ENCODE measurements at places on chromosomes 2 and 18.

GRCh38 chr18:12008842-12009580 lies 27.7 kb downstream of the IMPA2 start:
- peaks cover 4% of the 10 kb centered on the region for H3K4me1 ChIP-seq
- H3K36me3 ChIP-seq: peaks cover 11% of the 10 kb centered on the region
- H3K4me3 ChIP-seq: no peak overlapping the region
- H3K27me3 ChIP-seq: no peaks in the 10 kb centered on the region
- no peak for DNase-seq

- H3K4me1 ChIP-seq: no peaks in the 10 kb centered on the region
- no peaks in the 10 kb centered on the region for H3K27me3 ChIP-seq
- no peaks in the 10 kb centered on the region for H3K36me3 ChIP-seq
- H3K4me3 ChIP-seq: no peak overlapping the region
These were observed 9.4 kb upstream of the TMEM163 start for GRCh38 chr2:134728163-134728562.

DNA sequence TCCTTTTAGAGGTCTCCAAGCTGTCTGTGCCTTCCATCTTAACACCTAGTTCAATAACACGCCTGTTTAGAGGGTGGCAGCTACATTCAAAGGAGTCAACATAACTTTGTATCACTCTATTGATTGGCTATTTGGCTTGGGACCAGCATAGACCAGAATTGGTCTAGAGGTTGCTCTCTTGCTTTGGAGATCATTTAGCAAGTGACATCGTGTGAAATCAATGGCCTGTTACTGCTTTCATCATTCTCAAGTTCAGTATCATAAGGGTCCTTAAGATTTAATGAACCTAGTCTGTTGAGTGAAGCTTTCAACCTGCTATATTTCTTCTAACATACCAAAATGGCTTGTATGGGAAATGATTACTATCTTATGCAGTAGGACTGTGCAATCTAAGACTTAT lies 768.2 kb downstream of the NRXN1 start:
- no peak overlapping the region for H3K27ac ChIP-seq
- H3K36me3 ChIP-seq: no peaks in the 10 kb centered on the region
- H3K27me3 ChIP-seq: no peaks in the 10 kb centered on the region
- no peak for DNase-seq
- no peaks in the 10 kb centered on the region for H3K4me1 ChIP-seq

DNA sequence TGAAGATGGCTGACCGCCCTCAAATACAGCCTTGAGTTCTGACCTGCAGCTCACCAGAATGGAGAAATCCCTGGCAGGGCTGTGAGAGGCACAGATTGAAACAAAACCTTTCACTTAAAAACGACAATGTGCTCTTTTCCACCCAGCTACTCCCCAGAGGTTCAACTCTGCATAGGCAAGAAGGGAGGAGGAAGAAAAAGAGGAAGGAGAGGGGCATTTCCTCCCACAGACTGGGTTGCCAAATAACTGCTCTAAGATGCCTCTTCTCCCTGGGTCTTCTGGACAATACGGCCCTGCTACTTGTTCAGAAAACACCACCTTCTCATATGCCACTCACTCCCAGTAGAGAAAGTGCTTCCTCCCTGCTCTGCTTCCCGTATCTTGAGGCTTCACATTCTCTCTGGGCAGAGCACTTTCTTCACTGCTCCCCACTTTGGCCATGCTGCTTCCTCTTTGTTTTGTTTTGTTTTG lies 136.4 kb upstream of the SLC1A4 start:
- no peak overlapping the region for H3K4me3 ChIP-seq
- H3K27me3 ChIP-seq: no peaks in the 10 kb centered on the region
- H3K27ac ChIP-seq: peak overlapping the region; percentile 66
- peaks cover 22% of the 10 kb centered on the region for H3K4me1 ChIP-seq

DNA sequence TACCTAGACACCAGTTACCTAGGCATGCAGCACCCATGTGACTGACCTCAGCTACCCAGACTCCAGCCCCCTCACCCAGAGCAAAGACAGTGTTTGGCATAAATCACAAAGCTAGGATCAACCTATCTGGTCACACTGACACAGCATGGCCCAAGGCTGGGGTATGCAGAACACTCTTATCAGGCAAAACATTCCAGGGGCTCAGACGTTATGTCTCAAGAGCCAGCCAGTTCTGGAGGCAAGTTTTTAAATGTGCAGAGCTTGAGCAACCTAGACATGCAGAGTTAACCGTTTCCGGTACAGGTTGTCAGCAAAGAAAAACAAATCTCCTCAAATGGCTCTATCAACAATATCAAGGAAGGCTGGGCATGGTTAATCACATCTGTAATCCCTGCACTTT lies 92.8 kb downstream of the AP1S3 start:
- H3K27ac ChIP-seq: no peak overlapping the region
- no peaks in the 10 kb centered on the region for H3K4me1 ChIP-seq
- no peak for DNase-seq
- no peaks in the 10 kb centered on the region for H3K36me3 ChIP-seq
- H3K4me3 ChIP-seq: no peak overlapping the region

DNA sequence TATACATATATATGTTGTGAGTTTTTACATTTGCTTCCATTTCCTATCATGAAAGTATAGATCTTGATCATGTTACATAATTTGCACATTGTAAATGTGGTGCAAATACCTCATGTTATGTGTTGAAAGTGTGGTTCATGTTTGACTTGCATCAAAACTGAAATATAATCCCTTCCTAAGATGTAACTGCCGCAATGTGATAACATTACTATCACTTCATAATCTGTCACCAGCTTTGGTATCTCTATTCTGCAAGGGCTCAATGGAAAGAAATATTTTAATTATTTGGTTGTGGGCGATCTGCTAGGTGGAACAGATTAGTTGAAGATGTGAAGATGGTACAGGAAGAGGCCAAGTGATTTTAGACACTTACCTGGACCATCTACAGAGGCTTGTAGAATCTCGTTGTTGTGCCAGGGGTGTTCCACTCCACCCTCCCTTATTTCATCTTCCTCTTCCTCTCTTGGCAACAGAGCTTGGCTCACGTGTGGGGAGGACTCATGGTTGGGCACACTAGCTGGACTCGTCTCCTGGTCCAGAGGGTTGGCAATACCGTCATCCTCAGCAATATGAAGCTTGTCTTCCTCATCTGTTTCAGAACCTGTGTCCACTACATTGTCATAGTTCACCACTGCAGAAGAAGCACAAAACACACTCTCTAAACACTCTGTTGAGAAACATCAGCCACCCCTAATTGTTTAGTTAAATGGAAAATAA lies 90.4 kb downstream of the ZEB2 start:
- H3K27ac ChIP-seq: peak overlapping the region; percentile 47
- H3K4me3 ChIP-seq: no peak overlapping the region
- H3K36me3 ChIP-seq: no peaks in the 10 kb centered on the region
- no peaks in the 10 kb centered on the region for H3K27me3 ChIP-seq
- no peak for DNase-seq

DNA sequence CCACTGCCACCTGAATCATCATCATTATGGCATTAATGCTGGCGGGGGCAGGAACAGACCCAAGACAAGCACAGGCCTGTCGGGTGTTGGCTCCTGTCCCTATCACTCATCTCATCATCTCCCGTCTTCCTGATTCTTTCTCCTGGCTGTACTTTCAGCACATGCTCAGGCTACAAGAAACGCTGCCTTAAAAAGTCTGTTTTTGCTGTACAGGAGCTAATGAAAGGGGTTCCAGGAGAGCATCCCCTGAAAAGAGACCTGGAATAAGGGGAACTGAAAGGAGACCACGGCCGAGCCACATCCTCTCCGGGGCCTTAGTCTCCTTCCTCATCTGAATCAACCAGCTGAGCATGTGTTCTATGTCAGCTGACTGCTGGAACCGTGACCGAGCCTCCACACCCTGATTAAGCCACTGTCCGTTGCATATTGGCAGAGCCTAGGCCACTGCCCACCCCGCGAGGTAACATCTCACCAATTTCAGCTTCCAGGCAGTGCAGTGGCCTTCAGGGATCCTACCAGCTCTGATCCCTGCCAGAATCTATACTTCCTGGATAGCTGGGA lies 62.6 kb downstream of the DNMT3A start:
- H3K27ac ChIP-seq: peak overlapping the region; percentile 87
- peaks cover 46% of the 10 kb centered on the region for H3K4me1 ChIP-seq
- no peak overlapping the region for H3K4me3 ChIP-seq
- DNase-seq: peak; percentile 83
- peaks cover 8% of the 10 kb centered on the region for H3K36me3 ChIP-seq

- H3K4me1 ChIP-seq: no peaks in the 10 kb centered on the region
- no peak overlapping the region for H3K4me3 ChIP-seq
- H3K36me3 ChIP-seq: no peaks in the 10 kb centered on the region
- no peak for DNase-seq
- H3K27ac ChIP-seq: no peak overlapping the region
- H3K27me3 ChIP-seq: no peaks in the 10 kb centered on the region
These were observed 37.1 kb downstream of the BOK start for GRCh38 chr2:241595600-241596140.

- H3K36me3 ChIP-seq: no peaks in the 10 kb centered on the region
- DNase-seq: no peak
- H3K27me3 ChIP-seq: no peaks in the 10 kb centered on the region
- H3K27ac ChIP-seq: no peak overlapping the region
- H3K4me1 ChIP-seq: no peaks in the 10 kb centered on the region
These were observed 142.0 kb upstream of the SPOPL start for GRCh38 chr2:138359532-138359931.

- H3K27me3 ChIP-seq: no peaks in the 10 kb centered on the region
- no peaks in the 10 kb centered on the region for H3K36me3 ChIP-seq
- no peak overlapping the region for H3K4me3 ChIP-seq
- DNase-seq: no peak
These were observed 9.6 kb downstream of the CNGA3 start for GRCh38 chr2:98355881-98356280.

DNA sequence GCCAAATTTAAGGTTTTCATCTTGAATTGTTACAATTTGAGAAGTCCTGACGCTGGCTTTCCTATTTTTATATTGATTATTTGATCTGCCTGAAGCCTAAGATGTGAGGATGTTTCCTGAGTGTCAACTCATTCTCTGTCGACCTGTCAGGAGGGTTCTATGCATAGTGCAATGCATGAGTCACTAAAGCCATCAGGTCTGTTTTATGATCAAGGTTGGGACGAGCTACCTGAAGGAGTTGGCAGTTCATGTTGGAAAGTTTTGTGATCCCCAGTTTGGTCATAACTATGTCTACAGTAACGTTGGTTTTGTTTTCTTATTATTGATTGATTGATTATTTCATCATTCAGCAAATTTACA lies 71.2 kb downstream of the NABP1 start:
- H3K27me3 ChIP-seq: no peaks in the 10 kb centered on the region
- no peak overlapping the region for H3K27ac ChIP-seq
- H3K36me3 ChIP-seq: no peaks in the 10 kb centered on the region
- no peaks in the 10 kb centered on the region for H3K4me1 ChIP-seq
- no peak for DNase-seq

DNA sequence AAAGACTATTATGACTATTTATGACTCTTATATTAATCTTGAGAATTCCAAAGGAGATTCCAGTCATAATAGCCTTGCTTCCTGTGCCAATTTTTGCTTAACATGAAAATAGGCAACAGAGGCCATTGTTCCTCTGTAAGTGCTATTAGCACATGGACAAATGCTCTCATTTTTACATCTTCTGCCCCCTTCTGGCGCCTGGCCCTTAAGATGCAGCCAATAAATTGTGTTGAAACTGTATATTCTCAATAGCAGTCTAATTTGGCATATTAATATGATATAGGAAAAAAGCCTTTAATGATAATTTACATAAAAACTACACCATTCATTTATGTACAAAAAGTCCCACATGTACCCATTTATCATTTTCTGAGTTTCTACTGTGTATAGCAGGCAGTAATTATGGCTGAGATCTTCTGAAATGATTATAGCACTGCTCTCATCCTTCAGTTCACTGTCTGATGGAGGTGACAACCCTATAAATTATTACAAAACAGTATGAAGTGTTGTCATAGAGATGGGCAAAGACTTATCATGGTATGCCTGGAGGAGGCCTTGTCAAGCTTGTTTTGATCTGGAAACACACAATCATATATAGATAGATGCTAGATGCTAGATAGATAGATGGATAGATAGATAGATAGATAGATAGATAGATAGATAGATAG lies 613.3 kb downstream of the TSN start:
- no peaks in the 10 kb centered on the region for H3K27me3 ChIP-seq
- no peaks in the 10 kb centered on the region for H3K36me3 ChIP-seq
- no peak overlapping the region for H3K4me3 ChIP-seq
- DNase-seq: no peak

DNA sequence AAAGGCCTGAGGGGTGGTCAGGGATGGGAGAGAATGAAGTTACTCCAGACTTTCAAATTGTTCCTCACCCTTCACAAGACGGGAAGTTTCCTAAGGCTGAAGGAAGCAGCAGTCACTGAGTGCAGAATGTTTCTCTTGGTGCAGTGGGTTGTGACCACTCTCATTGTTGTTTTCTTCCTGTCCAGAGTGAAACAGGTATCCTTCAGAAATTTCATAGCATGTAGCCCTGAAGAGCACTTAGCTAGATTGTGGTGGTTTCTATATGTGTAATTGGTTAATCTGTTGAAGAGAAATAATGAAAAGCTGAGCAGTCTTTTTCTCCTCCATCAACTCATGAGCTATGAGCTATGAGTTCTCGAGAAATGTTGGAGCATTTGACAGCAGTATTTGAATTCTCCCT lies 96.8 kb downstream of the GPD2 start:
- DNase-seq: no peak
- no peak overlapping the region for H3K4me3 ChIP-seq
- peaks cover 4% of the 10 kb centered on the region for H3K36me3 ChIP-seq
- H3K27ac ChIP-seq: no peak overlapping the region
- peaks cover 5% of the 10 kb centered on the region for H3K4me1 ChIP-seq
- H3K27me3 ChIP-seq: no peaks in the 10 kb centered on the region

GRCh38 chr2:44582363-44583008 lies 220.7 kb downstream of the CAMKMT start:
- no peak overlapping the region for H3K27ac ChIP-seq
- H3K4me1 ChIP-seq: peaks cover 4% of the 10 kb centered on the region
- no peak overlapping the region for H3K4me3 ChIP-seq
- no peaks in the 10 kb centered on the region for H3K27me3 ChIP-seq
- H3K36me3 ChIP-seq: no peaks in the 10 kb centered on the region

DNA sequence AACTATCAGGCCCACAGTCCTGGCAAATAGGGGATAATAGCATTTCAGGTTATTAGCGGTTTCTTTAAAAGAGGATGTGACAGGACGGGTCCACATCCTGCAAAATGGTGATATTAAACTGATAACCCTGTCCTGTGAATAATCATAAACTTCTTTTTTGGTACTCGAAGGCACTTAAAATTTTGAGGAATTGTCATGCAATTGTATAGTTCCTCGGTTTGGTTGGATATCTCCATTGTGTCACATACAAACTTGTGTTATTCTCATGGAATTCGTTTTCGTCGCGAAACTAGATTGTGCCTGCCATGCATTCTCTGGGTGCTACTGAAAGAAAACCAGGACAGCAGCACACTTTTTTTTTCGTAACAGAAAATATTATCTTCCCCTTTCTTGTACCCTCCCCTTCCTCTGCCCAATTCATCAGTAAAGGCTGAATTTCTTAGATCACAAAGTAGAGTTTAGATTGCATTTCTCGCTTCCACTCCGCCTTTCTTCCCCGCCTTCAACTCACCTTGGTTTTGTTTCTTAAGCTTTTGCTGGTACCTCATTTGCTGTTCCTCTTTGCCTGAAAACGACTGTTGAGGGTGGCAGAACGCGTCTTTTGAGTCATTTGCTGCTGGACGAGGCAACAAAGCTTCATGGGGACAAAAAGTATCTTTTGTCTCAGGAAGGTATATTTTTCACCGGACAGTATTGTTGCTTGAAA lies 1.3 kb downstream of the CERS6 start:
- no peaks in the 10 kb centered on the region for H3K4me1 ChIP-seq
- H3K27me3 ChIP-seq: no peaks in the 10 kb centered on the region
- peak overlapping the region; percentile 84 for H3K27ac ChIP-seq
- H3K36me3 ChIP-seq: no peaks in the 10 kb centered on the region
